ENCODE measurements at places on chromosomes 7 and 10.

- no peak for DNase-seq
Observed at GRCh38 chr10:24449321-24449740, 240.4 kb downstream of the KIAA1217 start.

GRCh38 chr7:99375070-99375807, 709 bp downstream of the ARPC1B start:
- peak; percentile 46 for DNase-seq

DNA sequence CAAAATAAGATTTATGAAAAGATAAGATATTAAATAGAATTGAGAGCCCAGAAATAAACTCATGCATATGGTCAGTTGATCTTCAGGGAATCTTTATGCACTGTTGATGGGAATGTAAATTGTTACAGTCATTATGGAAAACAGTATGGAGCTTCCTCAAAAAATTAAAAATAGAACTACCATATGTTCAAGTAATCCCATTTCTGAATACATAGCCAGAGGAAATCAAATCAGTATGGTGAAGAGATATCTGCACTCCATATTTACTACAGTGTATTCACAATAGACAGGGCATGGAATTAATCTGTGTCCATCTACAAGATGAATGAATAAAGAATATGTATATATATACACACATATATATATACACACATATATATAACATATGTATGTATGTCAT, 122.3 kb upstream of the CSTF2T start:
- DNase-seq: no peak

- no peak for DNase-seq
Observed at GRCh38 chr7:158706710-158707590, 2.3 kb upstream of the NCAPG2 start.

GRCh38 chr10:103691723-103692435, 163.5 kb downstream of the SH3PXD2A start:
- DNase-seq: no peak

GRCh38 chr10:29652192-29652591, 17.4 kb upstream of the SVIL start:
- DNase-seq: no peak

DNA sequence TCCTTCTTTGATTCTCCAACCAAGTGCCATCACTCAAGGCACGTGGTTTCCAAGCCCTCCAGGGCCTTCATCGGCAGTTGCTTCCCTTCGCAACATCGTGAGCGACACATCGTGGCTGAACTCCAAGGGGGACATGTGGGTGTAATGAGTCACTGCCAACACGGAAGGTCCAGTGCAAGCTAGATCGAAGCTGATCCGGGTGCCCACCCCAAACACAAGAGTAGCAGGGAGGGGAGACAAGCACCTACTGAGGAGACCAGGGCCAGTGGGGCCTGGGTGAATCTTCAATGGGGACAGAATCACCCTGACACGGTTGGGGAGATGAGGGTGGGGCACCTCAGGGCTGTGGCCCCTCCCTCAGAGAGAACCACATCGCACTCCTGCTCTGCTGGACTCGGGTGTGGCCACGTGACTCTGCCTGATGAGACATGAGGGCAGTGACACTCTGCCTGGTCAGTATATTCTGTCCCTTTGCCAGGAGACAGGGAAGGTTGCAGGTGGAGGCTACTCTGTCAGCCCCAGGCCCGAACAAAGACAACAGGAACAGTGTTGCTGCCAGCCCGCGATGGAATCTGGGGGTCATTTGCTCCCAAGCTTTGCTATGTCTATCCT, 36.8 kb upstream of the HSPA12A start:
- DNase-seq: no peak

- no peak for DNase-seq
Observed at GRCh38 chr7:100823140-100823525, 4.2 kb downstream of the EPHB4 start.

DNA sequence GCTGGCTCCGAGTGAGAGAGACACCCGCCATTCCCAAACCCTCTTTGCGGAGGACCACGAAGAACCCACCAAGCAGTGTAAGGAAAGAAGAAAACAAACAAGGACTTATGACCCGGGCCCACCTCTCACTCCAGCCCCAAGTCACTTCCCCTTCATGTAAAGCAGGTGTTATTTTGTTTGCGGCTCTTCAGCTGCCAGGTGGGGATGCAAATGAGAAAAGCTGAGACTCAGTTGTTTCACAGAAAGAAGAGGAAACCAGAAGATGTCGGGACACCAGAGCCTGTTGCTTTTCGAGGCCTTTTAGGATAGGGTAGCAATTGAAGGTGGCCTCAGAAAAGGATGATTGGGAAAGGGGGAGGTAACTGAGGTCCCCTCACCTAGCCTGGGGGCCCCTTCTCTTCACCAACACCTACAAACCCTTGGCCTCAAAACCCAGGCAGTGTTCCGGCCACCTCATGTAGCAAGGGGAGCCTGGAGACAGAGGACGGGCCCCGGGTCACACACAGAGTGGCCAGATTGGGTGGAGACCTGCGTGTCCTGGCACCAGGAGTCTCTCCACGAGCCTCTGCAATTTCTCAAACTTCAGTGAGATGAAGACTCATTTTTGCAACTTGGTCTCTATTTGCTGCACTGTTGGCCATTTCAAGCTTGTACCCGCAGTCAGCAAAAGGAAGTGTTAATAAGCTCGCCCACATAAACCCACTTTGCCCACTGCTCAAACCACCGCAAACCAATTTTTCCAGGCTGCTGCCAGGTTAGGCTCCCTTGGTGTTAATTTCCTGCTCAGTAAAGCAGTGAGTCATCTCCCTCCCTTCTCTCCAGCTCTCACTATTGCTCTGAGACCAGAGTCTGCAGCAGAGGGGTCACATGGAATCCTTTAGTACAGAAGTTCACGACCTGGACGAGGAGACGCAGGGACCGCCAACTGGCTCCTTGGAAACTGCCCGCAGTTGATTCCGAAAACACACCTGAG, 45.5 kb downstream of the AOC1 start:
- no peak for DNase-seq

DNA sequence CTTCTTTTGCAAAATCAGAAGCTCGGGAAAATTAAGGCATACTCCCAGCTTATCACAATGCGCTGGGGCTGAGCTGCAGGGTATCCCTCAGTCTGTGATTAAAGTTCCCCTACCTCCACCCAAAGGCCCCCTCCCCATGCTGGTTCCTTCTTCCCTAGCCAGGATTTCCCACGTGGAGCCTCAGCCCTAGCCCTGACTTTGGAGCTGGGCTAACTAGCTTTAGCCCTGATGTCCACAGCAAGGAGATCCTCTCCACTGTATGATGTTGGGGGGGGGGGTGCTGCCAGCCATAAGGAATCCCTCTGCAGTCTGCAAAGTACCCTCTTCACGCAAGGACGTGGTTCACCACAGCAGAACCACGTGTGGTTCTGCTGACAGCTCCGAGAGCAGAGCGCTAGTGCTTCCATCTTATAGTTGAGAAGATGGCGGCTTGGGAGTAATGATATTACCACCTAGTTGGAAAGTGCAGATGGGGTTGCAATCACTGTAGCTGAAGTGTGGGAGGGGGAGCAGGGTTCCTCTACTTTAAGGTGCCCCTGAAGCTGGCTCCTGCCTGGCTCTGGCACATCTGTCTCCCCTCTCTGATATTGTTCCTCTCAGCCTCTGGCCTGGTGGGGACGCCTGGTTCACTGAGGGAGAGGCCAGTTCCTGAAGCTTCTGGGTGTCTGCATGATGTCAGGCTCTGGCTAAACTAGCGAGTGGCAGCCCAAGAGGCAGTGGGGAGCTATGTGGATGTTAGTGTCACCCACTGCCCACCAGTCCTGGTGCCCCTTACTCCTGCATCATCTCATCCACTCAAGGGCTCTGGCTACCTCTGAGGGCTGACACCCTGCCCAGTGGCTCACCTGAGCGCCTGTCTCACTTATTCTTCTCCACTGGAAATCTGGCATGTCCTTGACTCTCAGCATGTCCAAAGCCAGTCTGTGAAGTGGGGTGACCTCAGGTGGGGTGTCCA, 270.7 kb downstream of the RPS24 start:
- no peak for DNase-seq

- no peak for DNase-seq
Observed at GRCh38 chr7:150463461-150463860, 13.0 kb downstream of the GIMAP8 start.

DNA sequence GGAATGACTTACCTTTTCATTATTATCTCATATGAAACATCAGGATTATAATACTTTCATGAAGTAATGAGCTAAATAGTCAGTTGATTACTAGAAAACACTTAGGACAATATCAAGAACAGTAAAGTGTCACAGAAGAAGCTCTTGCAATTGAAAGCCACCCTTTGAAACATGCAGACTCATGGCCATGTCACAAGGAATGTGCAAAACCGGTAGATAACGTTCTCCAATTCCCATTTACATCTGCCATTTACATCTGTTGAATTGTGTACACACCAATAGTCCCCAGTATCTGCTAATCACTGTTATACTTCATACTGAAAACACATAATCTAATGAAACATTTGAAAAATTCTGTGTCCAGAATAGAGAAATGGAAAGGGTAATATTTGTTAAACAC, 237.5 kb downstream of the CREB5 start:
- DNase-seq: no peak

GRCh38 chr10:127462643-127463295, 86.3 kb upstream of the NPS start:
- DNase-seq: no peak

GRCh38 chr7:47647181-47647917, 65.4 kb upstream of the TNS3 start:
- DNase-seq: no peak

- no peak for DNase-seq
Observed at GRCh38 chr7:39509436-39509835, 56.8 kb upstream of the YAE1 start.

DNA sequence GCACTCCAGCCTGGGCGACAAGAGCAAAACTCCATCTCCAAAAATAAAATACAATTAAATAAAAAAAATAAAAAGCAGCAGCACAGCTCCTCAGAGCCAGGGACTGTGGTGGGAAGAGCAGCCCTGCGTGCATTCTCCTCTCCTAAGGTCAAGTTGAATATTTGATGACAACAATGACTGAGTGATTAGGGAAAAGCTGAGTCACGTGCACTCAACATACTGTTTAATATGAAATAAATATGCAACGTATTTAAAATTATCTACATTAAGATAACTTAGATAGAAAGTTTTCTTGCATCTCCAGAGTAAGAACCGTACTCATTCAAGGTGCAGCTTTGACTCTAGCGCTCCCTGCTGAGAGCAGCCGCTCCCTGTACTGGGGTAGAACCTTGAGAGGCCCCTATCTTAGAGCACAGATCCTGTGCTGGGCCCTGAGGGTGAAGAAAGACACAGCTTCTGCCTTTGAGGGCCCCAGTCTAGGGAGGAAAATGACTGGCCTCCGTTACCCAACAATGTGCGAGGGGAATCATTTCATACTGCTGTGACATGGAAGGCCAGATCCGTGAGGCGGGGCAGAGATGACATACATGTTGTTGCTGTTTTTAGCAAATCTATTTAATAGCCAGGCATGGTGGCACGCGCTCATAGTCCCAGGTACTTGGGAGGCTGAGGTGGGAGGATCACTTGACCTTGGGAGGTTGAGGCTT, 81.1 kb downstream of the SVIL start:
- DNase-seq: no peak

- DNase-seq: no peak
Observed at GRCh38 chr10:74585231-74586087, 240.9 kb upstream of the KAT6B start.

GRCh38 chr7:151061213-151062110, 2.1 kb downstream of the SLC4A2 start:
- no peak for DNase-seq

- no peak for DNase-seq
Observed at GRCh38 chr10:3893901-3894563, 109.0 kb upstream of the KLF6 start.

GRCh38 chr7:147578196-147578595, 1012.4 kb upstream of the C7orf33 start:
- DNase-seq: no peak

- no peak for DNase-seq
Observed at GRCh38 chr10:76169246-76169645, 737.8 kb downstream of the LRMDA start.

- no peak for DNase-seq
Observed at GRCh38 chr10:74099836-74100235, 50.8 kb downstream of the AP3M1 start.

DNA sequence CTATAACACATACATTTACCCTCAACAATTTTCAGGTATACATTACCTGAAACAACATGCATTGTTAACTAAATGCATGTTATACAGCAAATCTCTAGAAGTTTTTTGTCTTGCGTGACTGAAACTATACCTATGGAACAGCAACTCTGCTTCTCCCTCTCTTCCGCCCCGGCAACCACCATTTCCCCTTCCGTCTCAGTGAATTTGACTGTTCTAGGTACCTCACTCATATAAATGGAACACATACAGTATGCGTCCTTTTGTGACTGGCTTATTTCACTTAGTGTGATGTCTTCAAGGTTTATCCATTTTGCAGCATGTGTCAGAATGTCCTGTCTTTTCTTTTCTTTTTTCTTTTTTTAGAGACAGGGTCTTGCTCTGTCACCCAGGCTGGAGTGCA, 22.5 kb downstream of the CALHM2 start:
- no peak for DNase-seq

GRCh38 chr7:127514499-127514898, 70.9 kb downstream of the GCC1 start:
- DNase-seq: no peak

- DNase-seq: no peak
Observed at GRCh38 chr10:92130622-92131274, 160.1 kb downstream of the CPEB3 start.

GRCh38 chr10:61634746-61635145, 28.0 kb upstream of the CABCOCO1 start:
- DNase-seq: no peak

- DNase-seq: no peak
Observed at GRCh38 chr10:85195596-85195995, 867.2 kb downstream of the CCSER2 start.

DNA sequence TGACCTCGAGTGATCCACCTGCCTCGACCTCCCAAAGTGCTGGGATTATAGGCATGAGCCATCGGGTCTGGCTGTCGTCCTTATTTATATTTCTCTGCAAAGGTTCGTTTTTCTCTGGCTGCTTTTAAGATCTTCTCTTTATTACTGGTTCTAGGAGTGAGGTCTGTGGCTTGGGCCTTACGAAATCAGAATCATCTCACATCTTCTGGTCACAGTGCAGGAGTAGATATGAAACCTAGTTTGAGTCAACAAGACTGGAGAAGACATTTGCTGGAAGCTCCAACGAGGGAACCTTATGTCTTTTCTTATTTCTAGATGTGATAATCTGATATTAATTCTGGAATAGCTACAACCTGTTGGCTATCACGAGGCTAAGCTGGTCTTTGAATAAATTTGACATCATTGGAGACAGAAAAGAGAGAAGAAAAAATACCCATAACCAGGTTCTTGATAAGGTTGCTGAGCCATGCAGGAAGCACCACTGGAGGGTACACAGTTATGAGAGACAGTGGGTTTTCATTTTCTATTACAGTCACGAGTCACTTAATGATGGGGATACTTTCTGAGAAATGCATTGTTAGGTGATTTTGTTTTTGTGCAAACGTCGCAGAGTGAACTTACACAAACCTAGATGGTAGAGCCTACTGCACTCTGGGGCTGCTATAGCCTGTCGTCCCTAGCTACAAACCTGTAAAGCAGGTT, 25.6 kb upstream of the IL15RA start:
- DNase-seq: no peak

- DNase-seq: peak; percentile 42
Observed at GRCh38 chr7:151243408-151244195, 4.9 kb downstream of the SMARCD3 start.
